Fibroblast of lung (primary cell): ENCODE measurements at places on chromosomes 2 and 18. TPM values are rescaled to one million over a fixed set of nuclear protein-coding genes. Genes with fewer than 3 reads are reported as not detected.

GRCh38 chr2:41892476-41892875 lies 155.3 kb upstream of the PKDCC start:
- DNase-seq, result no peak
- H3K4me1 ChIP-seq, result no peaks in the 10 kb centered on the region
- no peaks in the 10 kb centered on the region for H3K36me3 ChIP-seq
- H3K27ac ChIP-seq, result no peak overlapping the region
- H3K4me3 ChIP-seq, result no peak overlapping the region

- DNase-seq, result no peak
- no peaks in the 10 kb centered on the region for H3K36me3 ChIP-seq
- H3K4me1 ChIP-seq, result no peaks in the 10 kb centered on the region
- H3K27ac ChIP-seq, result no peak overlapping the region
- no peaks in the 10 kb centered on the region for H3K27me3 ChIP-seq
These were observed 109.4 kb downstream of the KCTD1 start for GRCh38 chr18:26438980-26439379.

KATNAL2 gene
- total RNA-seq, result 3.8 and 4.6 TPM in 2 replicates

DNA sequence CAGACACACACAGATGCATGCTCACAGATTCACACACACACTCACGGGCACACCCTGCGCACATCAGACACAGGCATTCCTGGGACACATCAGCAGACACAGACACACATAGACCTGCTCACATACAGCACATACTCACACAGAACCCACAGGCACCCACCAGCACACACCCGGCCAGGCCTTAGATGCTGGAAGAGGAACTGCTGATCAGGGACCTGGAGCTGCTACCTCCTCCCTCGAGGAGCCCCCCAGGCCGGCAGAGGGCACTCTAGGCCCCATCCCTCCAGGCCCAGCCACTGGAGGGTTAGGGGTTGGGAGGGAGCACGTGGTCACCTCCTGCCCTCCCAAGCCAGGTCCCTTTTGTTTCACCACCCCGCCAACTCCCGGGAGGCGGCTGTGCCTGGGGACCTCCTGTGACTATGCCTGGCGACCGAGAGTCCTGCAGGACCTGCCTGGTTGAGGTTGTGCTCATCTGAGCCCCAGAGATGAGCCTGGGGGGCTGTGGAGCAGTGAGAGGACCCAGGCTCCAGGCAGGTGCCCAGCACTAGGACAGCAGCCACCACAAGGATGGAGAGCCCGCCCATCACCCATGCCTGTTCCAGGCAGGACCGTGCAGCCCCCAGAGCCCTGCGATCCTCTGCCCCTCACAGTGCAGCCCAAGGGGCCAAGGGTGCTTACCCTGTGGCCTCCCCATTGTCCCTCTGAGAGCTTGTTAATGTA lies 21.0 kb upstream of the PTMA start:
- no peaks in the 10 kb centered on the region for H3K27me3 ChIP-seq
- peak; percentile 23 for DNase-seq
- H3K27ac ChIP-seq, result no peak overlapping the region
- no peaks in the 10 kb centered on the region for H3K4me1 ChIP-seq
- H3K4me3 ChIP-seq, result no peak overlapping the region

- no peaks in the 10 kb centered on the region for H3K36me3 ChIP-seq
- no peak overlapping the region for H3K4me3 ChIP-seq
- peaks cover 3% of the 10 kb centered on the region for H3K27me3 ChIP-seq
- no peak overlapping the region for H3K27ac ChIP-seq
- no peak for DNase-seq
These were observed 68.7 kb downstream of the MTHFD2 start for GRCh38 chr2:74267068-74267467.

GRCh38 chr2:143524119-143524553 lies 394.9 kb downstream of the ARHGAP15 start:
- no peak overlapping the region for H3K27ac ChIP-seq
- no peaks in the 10 kb centered on the region for H3K36me3 ChIP-seq
- no peaks in the 10 kb centered on the region for H3K27me3 ChIP-seq

SMC6 gene
- total RNA-seq, result 21.8 and 22.8 TPM in 2 replicates

- no peaks in the 10 kb centered on the region for H3K27me3 ChIP-seq
- no peak overlapping the region for H3K4me3 ChIP-seq
- H3K4me1 ChIP-seq, result no peaks in the 10 kb centered on the region
- peaks cover 2% of the 10 kb centered on the region for H3K36me3 ChIP-seq
These were observed 36.5 kb downstream of the NAB1 start for GRCh38 chr2:190685333-190685732.

HRH4 gene
- total RNA-seq, result under 0.01 TPM in 2 replicates

DNA sequence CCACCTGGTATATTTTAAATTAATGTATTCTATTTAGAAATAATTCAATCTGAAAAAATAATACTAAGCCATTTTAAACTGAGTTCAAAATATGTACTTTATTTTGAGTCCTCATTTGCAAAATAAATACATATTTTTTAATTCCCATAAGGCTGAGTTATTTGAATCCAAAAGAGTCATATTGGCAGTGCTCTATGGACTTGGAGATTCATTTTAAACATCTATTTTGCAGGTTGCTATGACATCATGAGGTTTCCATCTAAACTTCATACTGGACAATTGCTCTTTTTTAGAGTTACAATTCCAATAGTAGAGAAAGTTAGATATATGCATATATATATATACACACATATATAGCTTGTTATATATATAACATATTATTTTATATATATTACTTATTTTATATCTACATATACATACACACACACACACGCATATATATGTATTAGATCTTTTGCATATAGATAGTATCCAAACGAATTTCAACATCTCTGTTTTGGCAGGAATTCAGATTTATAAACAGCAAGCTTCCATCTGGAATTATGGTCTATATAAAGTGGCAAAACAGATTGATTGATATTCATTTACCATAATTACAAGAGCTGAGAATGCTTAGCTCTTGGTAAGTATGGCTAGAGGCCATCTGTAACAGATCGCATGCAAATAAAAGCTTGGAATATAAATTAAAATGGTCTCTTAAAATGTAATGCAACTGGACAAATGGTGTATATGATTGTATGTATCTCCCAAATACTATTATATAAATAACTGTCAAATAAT lies 34.9 kb downstream of the NOL4 start:
- no peaks in the 10 kb centered on the region for H3K36me3 ChIP-seq
- no peak overlapping the region for H3K27ac ChIP-seq
- DNase-seq, result no peak
- H3K4me3 ChIP-seq, result no peak overlapping the region

DNA sequence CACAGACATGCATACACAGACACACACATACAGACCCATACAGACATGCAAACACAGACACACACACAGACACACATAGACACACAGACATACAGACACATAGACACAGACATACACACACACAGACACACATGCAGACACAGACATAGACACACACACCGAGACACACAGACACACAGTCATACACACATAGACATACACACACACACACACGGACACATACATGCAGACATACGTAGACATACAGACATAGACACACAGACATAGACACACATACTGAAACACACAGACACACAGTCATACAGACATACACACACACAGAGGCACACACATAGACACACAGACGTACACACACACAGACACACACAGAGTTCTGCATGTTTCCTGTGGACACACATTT lies 26.9 kb downstream of the INHBB start:
- H3K27me3 ChIP-seq, result peaks cover 5% of the 10 kb centered on the region
- H3K4me1 ChIP-seq, result no peaks in the 10 kb centered on the region
- H3K36me3 ChIP-seq, result no peaks in the 10 kb centered on the region
- no peak for DNase-seq
- no peak overlapping the region for H3K4me3 ChIP-seq

DNA sequence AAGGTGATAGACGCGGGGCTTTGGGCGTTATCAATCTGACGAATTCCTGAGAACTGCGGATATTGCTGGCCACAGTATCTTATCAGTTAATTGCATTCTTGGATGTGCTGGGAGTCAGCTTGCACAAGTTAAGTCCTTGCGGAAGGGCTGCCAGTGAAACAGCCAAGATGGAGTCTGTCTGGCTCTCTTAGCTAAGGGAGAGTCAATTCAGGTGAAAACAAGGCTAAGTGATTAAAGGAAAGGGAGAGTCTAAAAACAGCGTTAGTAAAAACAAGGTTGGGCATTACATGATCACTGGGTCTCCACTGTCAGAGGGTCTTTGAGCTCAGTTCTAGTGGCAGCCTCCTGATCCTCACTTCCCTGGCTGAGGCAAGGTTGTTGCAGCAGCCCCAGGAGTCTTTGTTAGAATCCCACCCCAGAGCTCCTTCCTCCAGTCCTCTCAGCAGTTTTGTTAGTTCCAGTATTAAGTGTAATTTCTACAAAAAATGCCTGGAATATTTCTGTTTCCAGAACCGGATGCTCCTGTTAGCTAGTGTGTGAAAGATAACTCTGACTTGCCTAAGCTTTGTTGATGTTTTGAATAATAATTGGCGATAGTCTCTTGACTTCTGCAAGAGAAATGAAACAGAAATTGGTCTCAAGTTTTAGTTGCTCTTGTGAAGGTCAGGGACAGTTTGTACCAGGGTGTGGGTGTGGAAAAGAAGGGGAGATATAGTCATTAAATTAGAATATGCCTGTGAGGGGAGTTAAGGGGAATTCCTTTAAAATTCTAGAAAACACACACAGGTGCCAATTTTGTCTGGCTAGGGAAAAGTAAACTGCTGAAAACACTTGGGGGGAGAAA lies 10.6 kb downstream of the CFLAR start:
- peak; percentile 36 for DNase-seq
- H3K4me1 ChIP-seq, result peaks cover 30% of the 10 kb centered on the region
- H3K36me3 ChIP-seq, result no peaks in the 10 kb centered on the region

PLEKHH2 gene
- 14.0 and 15.9 TPM in 2 replicates for total RNA-seq

DNA sequence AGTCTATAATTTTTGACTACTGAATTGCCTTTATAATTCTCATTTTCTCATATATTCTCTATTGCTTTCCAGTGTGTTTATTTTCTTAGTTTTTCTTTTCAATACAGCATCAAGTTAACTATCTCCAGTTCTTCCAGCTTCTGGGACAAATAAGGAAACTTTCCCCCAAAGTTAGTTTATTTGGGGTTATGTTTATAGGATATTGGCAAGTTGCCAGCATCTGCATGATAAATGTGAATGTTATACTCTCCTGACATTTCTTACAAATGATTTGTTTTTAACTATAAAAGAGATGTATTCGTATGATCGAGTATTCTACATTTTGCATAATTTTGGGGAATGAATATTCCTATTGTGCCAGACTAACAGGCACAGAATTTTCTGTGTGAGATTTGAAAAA lies 140.6 kb upstream of the KCNJ3 start:
- H3K27ac ChIP-seq, result no peak overlapping the region
- no peaks in the 10 kb centered on the region for H3K36me3 ChIP-seq
- H3K27me3 ChIP-seq, result no peaks in the 10 kb centered on the region
- DNase-seq, result no peak
- no peak overlapping the region for H3K4me3 ChIP-seq

GRCh38 chr2:238122287-238123217 lies 15.9 kb upstream of the KLHL30 start:
- no peak overlapping the region for H3K4me3 ChIP-seq
- no peaks in the 10 kb centered on the region for H3K36me3 ChIP-seq
- H3K4me1 ChIP-seq, result peaks cover 4% of the 10 kb centered on the region
- DNase-seq, result no peak

DNA sequence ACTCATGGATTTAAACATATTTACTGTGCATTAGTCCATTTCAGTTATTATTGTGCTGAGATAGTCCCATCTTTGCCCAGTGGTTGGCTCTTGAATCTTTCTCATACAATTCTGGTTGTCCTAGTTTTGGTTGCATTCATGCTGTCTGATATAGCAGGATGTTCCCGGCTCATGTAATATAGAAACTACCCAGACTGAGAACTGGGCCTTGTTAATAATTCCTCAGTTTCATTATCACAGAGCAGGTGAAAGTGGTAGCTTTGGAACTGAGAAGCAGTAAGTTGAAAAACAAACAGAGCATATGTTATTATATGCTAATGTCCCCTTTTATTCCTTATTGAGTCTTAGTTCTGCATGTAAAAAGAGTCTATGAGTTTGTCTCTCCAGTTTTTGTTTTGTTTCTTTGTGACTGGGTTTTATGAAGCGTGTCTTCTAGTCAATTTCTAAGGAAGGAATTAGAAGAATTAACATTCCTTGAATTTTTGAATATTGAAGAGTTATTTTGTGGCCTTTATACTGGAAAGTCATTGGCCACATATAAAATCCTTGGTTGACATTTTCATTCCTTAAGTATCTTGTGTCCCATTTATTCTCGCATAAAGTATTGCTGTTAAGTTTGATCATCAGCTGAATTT lies 43.3 kb downstream of the EIF5B start:
- no peak overlapping the region for H3K4me3 ChIP-seq
- H3K27me3 ChIP-seq, result no peaks in the 10 kb centered on the region
- H3K36me3 ChIP-seq, result peaks cover 4% of the 10 kb centered on the region
- H3K27ac ChIP-seq, result no peak overlapping the region

- DNase-seq, result peak; percentile 91
- no peak overlapping the region for H3K27ac ChIP-seq
- H3K27me3 ChIP-seq, result no peaks in the 10 kb centered on the region
These were observed 176.9 kb upstream of the MC4R start for GRCh38 chr18:60549338-60549960.

GRCh38 chr2:85628658-85629057 lies 12.7 kb downstream of the USP39 start:
- peaks cover 22% of the 10 kb centered on the region for H3K36me3 ChIP-seq
- no peak for DNase-seq
- no peak overlapping the region for H3K4me3 ChIP-seq

LMAN2L gene
- 27.0 and 41.1 TPM in 2 replicates for total RNA-seq

GRCh38 chr18:22179174-22179573 lies 9.8 kb downstream of the GATA6 start:
- no peak for DNase-seq
- H3K36me3 ChIP-seq, result no peaks in the 10 kb centered on the region
- H3K27ac ChIP-seq, result no peak overlapping the region

GRCh38 chr18:8142932-8143331 lies 466.3 kb upstream of the RAB12 start:
- no peaks in the 10 kb centered on the region for H3K36me3 ChIP-seq
- H3K4me3 ChIP-seq, result no peak overlapping the region
- H3K27ac ChIP-seq, result no peak overlapping the region
- H3K4me1 ChIP-seq, result no peaks in the 10 kb centered on the region

- DNase-seq, result no peak
- no peak overlapping the region for H3K4me3 ChIP-seq
- H3K36me3 ChIP-seq, result no peaks in the 10 kb centered on the region
These were observed 50.5 kb downstream of the TMEM18 start for GRCh38 chr2:626491-627339.

DNA sequence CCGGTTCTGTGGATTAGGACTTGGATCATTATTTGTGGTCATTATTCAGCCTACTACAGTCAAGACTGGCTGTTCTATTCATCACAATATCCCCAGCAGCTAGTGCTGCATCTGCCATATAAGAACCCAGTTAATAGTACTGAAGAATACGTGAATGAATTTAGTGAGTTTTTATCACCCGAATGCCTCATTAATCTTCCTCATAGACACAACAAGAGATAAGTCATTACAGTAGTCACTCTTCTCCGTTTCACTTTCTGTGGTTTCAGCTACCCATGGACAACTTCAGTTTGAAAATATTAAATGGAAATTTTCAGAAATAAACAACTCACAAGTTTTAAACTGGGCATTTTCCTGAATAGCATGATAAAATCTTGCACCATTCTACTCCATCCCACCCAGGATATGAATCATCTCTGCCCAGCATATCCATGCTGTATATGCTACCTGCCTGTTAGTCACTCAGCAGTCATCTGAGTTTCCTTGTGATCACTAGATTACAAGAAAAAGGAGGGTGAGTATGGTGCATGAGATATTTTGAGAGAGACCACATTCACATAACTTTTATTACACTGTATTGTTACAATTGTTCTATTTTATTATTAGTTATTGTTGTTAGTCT lies 363.7 kb upstream of the CHAC2 start:
- DNase-seq, result peak; percentile 85
- no peak overlapping the region for H3K27ac ChIP-seq
- no peak overlapping the region for H3K4me3 ChIP-seq
- no peaks in the 10 kb centered on the region for H3K27me3 ChIP-seq
- no peaks in the 10 kb centered on the region for H3K4me1 ChIP-seq

ADCYAP1 gene
- total RNA-seq, result not detected in 2 replicates

CAPN14 gene
- under 0.01 and 0.17 TPM in 2 replicates for total RNA-seq
